Progenitor cell of endocrine pancreas (in vitro differentiated cells): ENCODE measurements at places on chromosomes 16 and 17.

GRCh38 chr17:29252101-29252791 lies 5.6 kb downstream of the CRYBA1 start:
- no peak for DNase-seq

DNA sequence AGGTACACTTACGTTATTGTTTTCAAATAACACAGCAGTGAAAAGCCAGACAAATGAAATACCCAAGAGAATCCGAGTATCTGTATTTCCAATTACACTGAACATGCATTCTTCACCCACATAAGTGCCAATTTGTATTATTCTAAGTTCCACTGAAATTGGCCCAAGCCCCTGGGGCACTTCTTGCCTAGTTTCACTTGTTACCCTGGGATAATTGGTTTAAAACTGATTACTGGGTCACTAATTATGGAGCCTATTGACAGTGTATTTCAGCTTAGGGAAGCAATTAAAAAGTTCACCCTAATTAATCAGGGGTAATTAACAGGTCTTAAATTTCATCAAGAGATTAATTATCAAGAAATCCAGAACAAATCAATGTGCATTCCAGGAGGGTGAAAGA lies 60.5 kb upstream of the HS3ST2 start:
- DNase-seq = no peak

GRCh38 chr17:69043098-69043734 lies 17.5 kb downstream of the ABCA9 start:
- DNase-seq = no peak

GRCh38 chr16:27404163-27404823 lies 2.3 kb downstream of the IL21R start:
- DNase-seq = no peak

GRCh38 chr16:14310519-14310991 lies 239.4 kb downstream of the MRTFB start:
- no peak for DNase-seq

GRCh38 chr17:40777971-40778370 lies 4.4 kb downstream of the KRT27 start:
- DNase-seq = no peak

- no peak for DNase-seq
Measured at GRCh38 chr17:50363217-50364060, 9.5 kb downstream of the MRPL27 start.

- DNase-seq = no peak
Measured at GRCh38 chr17:28211811-28212210, 107.2 kb upstream of the TMEM97 start.

DNA sequence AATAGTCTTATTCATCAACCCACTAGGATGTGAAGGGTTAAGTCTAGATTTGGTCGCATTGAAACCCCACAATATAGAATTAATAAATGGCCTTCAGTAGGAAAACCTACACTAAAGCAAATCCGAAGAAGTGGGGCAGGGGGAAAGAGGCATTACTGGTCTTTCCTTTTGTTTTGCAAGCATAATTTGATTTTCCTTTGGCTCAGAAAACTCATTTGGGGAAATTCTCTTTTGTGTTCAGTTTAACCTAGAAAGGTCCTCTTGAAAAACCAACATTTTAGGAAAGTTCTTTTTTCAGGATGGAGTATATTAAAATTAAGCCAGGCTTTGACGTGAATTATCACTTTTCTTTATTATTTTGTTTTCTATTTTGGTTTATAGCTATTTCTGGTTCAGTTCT lies 31.7 kb downstream of the ERCC4 start:
- DNase-seq = no peak

DNA sequence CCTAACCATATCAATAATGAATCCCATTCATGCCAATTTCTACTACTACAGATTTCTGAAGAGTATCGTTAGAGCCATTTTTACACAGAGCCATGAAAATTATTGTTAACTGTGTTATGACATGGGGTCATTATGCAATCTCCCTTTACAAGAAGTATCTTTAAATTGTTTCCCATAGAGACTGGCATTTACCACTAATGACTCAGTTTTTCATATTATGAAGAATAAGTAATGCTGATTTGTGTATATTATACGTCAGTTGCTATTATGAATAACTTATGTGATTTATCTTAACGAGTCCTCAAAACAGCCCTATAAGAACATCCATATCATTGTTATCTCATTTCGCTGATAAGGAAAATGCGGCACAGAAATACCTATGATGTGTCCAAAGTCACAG lies 173.8 kb downstream of the KCNJ2 start:
- no peak for DNase-seq

- DNase-seq = no peak
Measured at GRCh38 chr17:16652847-16653366, 743 bp downstream of the ZNF624 start.

GRCh38 chr16:88385112-88385594 lies 2.4 kb downstream of the ZNF469 start:
- no peak for DNase-seq

DNA sequence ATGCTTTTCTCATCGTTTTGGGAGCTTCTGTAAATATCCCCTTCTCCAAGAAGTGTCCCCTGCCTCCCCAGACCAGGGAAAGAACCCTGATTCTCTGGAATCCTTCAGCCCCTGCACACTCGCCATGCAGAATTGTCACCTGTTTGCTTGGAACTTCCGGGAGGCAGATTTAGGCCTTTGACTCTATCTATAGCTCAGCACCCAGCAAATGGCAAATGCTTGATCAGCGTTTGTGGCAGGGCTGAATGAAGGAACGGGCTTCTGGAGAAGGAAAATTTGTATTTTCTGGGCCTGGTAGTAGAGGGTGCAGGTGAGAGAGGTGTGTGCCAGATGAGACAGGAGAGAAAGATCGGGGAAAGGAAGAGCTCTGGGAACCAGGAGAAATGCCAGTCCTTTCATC lies 18.3 kb upstream of the CACNG4 start:
- no peak for DNase-seq

GRCh38 chr17:32763855-32764439 lies 113.0 kb downstream of the MYO1D start:
- DNase-seq = no peak

DNA sequence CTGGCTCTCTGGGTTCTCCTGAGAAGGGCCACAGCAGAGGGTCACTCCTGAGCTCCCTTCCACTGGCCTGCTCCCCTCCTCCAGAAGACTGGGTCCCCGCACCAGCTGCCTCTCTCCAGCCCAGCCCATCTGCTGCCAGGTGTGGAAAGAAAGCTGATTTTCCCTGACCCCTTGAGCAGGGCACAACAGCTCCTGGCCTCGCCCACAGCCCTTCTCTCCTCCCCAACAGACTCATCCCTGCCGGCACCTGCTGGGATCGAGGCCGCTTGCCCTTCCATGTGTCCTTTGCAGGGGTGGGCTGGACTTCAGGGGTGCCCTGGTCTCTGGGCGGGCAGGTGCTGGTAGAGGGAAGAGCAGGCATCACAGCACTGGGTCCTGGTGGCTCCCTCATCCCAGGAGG lies 4.8 kb upstream of the SMIM5 start:
- no peak for DNase-seq

DNA sequence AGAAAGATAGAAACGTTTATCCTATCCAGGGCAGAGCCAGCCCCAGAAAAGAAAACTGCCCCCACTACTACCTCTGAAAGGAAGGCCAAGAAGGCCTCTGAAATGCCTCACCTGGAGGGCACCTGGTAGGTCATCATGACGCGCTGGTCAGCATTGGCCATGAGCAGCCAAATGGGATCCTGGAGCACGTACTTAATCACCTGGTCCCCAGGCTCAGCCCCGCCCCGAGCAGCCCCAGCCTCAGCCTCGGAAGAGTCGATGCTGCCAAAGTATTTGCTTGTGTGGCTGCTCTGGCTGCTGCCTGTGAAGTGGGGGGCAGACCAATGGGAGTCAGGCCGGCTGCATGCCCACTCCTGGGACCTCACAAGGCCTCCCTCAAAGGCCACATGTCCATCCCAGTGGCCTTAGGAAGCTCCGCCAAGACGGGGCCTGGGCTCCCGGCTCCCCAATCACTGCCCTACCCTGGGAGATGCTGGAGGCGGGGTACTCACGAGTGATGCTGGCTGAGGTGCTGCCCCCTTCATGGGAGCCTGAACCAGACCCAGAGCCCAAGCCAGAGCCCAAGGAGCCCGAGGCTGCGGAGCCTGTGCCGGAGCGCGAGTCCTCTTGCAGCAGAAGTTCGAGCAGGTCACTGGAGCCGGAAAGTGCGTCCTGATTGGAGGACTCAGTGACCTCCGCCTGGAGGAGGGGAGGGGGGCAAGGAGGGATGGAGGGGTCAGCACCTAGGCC lies 9.9 kb downstream of the PER1 start:
- DNase-seq = no peak

- no peak for DNase-seq
Measured at GRCh38 chr17:37339321-37339720, 36.5 kb upstream of the C17orf78 start.

DNA sequence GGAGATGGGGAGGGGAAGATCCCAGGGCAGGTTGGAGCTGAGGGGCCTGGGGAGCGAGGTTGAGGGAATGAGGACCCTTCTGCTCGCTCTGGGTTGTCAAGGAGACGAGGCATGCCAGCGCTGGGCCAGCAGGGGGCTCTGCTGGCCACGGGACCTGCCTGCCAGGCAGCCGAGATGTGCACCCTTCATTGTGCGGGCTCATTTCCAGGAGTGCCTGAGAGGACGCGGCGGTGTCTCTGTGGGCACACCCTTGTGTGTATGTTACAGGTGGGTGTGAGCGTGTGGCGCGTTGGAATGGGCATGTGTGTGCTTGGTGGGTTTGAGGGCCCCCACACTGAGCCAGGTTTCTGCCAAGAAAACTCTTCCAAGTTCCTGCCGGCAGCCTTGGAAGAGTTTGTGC lies 15.9 kb downstream of the ARHGAP23 start:
- peak; percentile 61 for DNase-seq

DNA sequence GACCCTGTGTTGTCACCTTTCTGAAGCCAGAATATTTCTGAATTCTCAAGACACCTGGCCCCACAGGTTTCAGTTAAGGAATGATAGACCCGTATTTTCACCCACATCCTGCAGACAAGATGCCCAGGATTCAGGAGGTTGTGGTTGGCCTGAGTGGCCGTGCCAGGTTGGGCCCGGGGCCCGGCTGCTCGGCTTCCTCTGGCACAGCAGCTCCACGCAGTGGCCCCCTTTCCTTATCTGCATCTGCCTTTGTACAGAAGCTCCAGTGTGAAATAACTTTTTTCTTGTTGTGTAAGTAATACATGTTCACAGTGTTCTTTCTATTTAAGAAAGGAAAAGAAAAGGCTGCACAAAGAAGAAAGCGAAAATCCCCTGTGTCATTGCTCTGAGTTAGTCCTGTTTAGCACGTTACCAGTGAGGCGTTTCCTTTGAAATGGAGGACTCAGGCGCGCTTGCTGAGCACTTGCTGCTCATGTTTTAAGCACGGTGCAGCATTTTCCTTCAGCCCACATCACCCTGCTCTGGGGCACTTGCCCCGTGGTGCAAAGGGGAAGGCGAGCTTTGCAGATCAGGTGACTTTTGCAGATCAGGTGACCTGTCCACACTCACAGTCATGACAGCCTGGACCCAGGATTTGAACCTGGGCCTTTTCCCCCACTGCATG lies 12.8 kb downstream of the ZC3H18 start:
- no peak for DNase-seq

GRCh38 chr17:34665819-34666763 lies 86.7 kb downstream of the TMEM132E start:
- no peak for DNase-seq

DNA sequence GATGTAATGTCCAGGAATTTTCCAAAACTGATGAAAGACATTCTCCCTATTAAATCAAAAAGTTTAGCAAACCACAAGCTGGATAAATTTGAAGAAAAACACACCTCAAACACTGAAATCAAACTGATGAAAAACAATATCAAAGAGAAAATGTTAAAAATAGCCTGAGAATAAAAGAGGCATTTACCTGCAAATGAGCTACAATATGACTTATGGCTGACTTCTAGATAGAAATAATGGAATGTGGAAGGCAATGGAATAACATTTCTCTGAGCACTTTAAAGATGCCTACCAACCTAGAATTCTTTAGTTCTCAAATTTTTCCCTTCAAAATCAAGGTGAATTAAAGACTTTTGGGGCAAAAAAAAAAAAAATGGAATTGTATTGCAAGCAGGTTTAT lies 52.4 kb upstream of the HSBP1 start:
- DNase-seq = no peak

GRCh38 chr16:88903267-88903666 lies 36.8 kb upstream of the PABPN1L start:
- DNase-seq = no peak

DNA sequence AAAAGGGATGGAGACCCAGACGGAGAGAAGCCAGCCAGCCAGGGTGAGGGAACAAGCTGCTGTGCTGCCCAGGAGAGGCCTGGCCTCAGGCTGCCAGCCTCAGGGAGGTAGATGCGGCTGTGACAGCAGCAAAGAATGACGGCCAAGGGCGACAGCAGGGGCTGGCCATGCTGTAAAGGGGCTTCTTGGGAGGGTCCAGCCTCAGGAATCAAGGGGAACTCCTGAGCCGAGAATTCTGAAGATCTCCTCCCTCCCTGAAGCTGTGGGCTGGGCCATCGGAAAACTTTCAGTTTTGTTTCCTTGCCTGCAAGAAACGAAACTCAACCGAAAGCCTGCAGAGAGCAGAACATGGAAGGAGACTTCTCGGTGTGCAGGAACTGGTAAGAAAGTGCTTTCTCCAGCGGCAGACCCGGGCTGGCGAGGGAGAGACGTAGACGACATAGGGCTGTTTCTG lies at the start of gene XAF1:
Gene XAF1 (plus strand): TSS at position 316 of the 454 bp plus-strand sequence. CDS start 33 bp downstream, at position 349.
- DNase-seq = no peak

DNA sequence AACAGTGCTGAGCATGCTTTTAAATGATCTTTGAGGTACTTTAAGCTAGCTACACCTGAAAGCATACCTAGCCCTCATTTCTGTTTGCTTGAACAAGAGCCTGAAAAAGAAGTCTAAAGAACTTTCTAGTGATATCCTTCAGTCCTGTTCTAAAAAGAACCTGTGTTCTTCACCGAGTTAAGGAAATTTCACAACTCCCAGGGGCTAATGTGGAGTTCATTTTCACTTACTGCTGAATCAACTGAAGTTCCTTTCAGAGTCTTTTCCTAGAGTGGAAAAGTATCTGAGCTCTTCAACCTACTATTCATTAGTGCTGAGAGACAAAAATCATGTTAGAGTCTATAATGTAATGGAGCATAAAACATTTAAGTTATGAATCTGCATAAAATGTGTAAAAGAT lies 66.9 kb downstream of the CHD9 start:
- DNase-seq = no peak

- no peak for DNase-seq
Measured at GRCh38 chr17:73231395-73231794, 30.3 kb downstream of the CPSF4L start.

DNA sequence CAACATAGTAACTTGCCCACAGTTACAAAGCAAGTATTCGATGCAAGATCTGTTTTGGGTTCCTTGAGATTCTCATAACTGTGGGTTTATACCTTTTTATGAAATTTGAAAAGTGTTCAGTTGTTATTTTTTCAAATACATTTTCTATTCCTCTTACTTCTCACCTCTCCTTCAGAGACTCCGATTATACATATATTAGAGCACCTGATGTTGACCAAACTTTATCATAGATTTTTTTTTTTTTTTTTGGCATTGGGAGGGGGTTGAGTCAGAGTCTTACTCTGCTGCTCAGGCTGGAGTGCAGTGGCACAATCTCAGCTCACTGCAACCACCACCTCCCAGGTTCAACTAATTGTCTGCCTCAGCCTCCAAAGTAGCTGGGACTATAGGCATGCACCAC lies 51.3 kb upstream of the RBBP6 start:
- DNase-seq = no peak

GRCh38 chr16:51045186-51045585 lies 105.9 kb downstream of the SALL1 start:
- no peak for DNase-seq

GRCh38 chr16:15701975-15702970 lies 52.2 kb downstream of the NDE1 start:
- DNase-seq = no peak
